ENCODE measurements at places on chromosomes 4 and X.
A peak's percentile ranks its signal among the peaks of the same experiment; 100 is the strongest.

- no peak for DNase-seq
These were observed 1.5 kb downstream of the CFAP97 start for GRCh38 chr4:185201977-185202962.

GRCh38 chrX:53284684-53285447 is 3.5 kb upstream of the IQSEC2 start:
- DNase-seq, result peak; percentile 14

- peak; percentile 81 for DNase-seq
These were observed 337.7 kb upstream of the FAM241A start for GRCh38 chr4:111807576-111807975.

DNA sequence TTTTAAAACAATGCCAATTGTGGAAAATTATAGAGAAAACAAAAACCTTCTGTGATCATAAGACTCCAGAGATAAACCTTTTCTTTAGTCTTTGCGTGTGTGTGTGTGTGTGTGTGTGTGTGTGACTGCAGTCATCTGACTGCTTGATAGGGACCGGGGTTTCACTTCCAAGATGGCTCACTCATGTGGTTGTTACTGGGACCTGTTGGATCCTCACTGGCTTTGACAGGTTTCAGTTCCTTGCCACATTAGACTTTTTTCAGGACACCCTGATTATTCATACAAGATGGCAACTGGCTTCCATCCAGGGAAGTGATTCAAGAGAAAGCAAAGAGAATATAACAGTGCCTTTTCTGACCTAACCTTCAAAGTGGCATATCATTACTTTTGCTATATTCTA is 21.9 kb upstream of the MAD2L1 start:
- no peak for DNase-seq

- no peak for DNase-seq
These were observed 132.7 kb downstream of the CPZ start for GRCh38 chr4:8725071-8725841.

GRCh38 chr4:83779103-83780052 is 243.5 kb downstream of the GPAT3 start:
- no peak for DNase-seq

DNA sequence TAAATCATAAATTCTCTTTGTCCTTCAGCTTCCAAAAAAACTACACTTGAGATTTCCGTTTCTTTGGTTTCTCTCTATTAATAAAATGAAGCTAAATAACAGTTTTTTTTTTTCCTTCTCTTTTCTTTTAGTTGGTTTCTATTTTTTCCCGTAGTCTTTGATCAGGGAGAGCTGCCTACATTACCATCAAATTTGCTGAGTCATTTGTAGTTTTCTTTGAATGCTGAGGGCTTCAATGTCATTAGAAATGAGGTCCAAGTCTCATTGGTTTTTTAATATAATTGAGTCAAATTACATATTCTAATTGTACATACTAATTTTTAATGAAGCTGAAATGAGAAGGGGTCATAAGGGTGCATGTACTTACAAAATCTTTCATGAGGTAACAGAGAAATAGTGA is 550.2 kb downstream of the GBA3 start:
- DNase-seq, result no peak

DNA sequence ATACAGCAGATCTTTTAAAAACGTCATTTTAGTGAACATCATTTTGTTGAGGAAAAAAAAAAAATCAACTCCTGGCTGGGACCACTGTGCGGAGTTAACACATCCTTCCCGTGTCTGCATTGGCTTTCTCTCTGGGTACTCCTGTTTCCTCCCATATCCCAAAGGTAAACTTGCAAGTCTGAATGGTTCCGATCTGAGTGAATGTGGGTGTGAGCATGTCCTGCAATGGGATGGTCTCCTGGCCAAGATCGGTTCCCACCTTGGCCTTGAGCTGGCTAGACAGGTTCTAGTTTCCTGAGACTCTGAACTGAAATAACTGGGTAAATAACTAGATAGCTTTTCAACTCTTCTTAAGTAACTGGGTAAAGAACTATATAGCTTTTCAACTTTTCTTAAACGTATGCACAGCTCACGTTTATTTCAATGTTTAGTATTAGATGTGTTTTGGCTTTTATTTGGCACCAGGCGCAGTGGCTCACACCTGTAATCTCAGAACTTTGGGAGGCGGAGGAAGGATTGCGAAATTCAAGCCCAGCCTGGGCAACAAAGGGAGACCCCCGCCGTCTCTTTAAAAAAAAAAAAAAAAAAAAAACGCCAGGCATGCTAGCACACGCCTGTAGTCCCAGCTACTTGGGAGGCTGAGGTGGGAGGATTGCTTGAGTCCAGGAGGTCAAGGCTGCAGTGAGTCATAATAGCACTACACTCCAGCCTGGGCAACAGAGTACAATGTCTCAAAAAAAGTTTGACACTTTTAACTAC is 14.0 kb downstream of the RBMX start:
- DNase-seq, result no peak

GRCh38 chrX:122187069-122187713 is 996.9 kb upstream of the GRIA3 start:
- DNase-seq, result no peak

GRCh38 chr4:136893573-136893972 is 638.7 kb downstream of the PCDH18 start:
- DNase-seq, result no peak

- DNase-seq, result no peak
These were observed 40.9 kb downstream of the GPR143 start for GRCh38 chrX:9724711-9725110.

DNA sequence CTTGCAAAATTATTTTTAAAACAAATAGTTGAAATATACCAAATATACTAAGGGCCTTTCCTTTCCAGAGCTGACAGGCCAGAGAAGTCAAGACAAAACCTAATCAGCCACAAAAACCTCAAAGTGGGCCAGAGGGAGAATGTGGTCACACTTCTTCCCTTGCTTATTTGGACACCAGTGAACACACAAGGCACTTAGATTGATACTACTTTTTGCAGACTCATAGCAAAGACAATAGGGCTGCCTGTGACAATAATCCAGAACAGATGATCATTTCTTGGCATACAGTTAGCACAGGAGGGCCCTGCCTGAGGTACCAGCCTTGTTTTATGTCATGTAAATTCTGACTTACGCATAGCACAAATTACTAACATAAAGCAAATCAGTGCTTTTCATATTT is 215.7 kb upstream of the NEIL3 start:
- DNase-seq, result no peak

DNA sequence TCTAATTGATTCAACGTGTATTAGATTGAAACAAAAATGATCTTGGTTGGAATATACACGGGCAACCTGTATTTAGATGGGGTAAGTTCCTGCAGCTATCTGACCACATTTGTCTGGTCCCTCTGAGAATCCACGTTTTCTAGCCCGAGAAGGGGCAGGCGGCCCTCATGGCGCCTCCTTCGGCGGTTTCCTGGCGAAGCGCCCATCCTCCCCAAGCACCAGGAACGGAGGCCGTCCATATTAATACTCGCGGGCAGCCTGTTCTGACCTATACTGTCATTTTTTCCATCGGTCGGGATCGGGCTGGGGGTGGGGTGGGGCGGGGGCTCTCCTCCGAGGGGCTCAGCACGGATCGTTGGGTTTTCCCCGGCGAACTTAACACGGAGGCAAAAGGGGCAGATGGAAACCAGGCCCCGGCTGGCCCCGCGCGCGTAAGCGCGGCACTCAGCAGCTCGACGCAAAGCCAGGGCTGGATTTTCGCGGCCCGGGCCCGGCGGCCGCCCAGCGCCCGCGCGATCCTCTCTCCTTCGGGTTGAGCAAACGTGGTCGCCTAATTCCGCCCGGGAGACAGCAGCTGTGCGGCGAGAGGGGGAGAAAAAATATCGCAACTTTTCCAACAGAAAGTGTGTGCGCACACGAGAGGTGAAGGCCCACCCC is 77.2 kb upstream of the BCOR start:
- DNase-seq, result peak; percentile 91

GRCh38 chr4:145490361-145490760 is 8.7 kb downstream of the SMAD1 start:
- no peak for DNase-seq

- no peak for DNase-seq
These were observed 1601.5 kb upstream of the PCDH10 start for GRCh38 chr4:131547506-131547981.

DNA sequence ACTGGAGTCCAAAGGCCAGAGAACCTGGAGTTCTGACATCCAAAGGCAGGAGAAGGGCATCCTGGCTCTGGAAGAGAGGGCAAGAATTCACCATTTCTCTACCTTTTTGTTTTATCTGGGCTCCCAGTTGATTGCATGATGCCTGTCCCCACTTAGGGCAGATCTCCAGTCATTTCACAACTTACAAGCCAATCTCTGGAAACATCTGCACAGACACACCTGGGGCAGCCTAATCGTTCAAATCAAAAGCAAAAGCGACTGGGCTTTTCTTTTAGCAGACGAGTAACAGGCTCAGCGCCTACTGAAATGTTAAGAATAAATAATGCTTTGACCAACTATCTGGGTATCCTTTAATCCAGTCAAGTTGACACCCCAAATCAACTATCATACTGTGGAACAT is 136.0 kb upstream of the NPY2R start:
- no peak for DNase-seq

GRCh38 chr4:182215148-182215547 is 28.1 kb upstream of the TENM3 start:
- DNase-seq, result no peak

DNA sequence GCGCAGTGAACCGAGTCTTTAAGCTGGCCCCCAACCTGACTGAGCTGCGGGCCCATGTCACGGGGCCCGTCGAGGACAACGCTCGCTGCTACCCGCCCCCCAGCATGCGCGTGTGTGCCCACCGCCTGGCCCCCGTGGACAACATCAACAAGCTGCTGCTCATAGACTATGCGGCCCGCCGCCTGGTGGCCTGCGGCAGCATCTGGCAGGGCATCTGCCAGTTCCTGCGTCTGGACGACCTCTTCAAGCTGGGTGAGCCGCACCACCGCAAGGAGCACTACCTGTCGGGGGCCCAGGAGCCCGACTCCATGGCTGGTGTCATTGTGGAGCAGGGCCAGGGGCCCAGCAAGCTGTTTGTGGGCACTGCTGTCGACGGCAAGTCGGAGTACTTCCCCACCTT is 2.2 kb downstream of the PLXNA3 start:
- peak; percentile 43 for DNase-seq

GRCh38 chrX:10171249-10171648 is 14.5 kb downstream of the CLCN4 start:
- DNase-seq, result no peak

DNA sequence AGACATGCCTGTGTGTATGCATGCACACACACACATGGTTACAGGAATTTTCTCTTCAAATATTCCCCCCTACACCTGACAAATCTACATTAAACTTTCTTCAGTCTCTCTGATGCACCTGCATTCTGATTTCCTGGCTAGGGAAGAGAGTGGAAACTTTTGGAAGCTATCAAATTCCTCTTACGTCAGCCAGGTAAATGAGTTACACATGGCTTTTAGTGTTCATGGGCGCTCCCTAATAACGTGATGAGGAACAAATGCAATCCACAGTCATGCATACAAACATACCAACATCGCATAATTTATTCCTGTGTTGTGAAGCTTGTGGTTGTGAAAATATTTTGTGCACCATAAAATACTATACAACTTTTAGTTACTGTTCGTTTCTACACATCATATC is 34.9 kb downstream of the BMP3 start:
- DNase-seq, result no peak

DNA sequence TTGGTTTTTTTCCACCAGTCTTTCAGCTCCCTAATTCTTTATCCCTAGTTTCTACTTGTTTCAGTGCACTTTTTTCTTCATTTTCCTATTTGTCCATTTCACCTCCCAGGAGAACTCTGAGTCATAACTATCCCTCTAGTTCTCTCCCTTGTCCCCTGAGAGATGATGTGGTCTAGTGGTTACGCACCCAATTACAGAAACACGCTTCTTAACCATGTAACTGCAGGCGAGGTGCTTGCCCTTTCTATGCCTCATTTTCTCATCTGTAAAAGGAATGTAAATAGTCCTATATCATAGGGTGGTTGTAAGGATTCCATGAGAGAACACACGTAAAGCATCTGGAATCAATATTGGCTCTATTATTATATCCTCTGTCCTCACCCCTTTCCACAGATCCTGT is 8.8 kb upstream of the GRPR start:
- no peak for DNase-seq

DNA sequence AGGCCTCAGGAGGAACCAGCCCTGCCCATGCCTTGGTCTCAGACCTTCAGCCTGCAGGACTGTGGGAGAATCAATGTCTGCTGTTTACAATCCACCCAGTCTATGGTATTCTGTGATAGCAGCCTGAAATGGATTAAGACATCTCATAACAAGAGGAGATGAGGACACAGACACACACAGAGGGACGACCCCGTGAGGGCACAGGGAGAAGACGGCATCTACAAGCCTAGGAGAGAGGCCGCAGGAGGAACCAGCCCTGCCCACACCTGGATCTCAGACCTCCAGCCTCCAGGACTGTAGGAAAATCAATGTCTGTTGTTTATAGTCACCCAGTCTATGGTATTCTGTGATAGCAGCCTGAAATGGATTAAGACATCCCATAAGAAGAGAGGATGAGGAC is 3.3 kb downstream of the SLC25A6 start:
- no peak for DNase-seq

GRCh38 chrX:120790552-120790951 is 85.1 kb downstream of the CT47B1 start:
- no peak for DNase-seq

DNA sequence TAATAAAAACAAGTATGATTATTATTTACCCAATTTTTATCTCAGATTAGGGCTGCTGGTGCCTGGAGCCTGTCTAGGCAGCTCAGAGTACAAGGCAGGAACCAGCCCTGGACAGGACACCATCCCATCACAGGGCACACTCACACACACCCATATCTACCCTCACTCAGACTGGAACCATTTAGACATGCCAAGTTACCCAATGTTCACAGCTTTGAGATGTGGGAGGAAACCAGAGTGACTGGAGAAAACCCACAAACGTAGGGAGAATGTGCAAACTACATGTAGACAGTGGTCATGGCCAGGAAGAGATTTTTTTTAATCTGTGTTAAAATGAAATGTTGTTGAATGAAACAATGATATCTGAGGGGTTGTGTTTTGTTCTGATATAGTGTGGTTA is 35.7 kb upstream of the ADGRA3 start:
- no peak for DNase-seq

DNA sequence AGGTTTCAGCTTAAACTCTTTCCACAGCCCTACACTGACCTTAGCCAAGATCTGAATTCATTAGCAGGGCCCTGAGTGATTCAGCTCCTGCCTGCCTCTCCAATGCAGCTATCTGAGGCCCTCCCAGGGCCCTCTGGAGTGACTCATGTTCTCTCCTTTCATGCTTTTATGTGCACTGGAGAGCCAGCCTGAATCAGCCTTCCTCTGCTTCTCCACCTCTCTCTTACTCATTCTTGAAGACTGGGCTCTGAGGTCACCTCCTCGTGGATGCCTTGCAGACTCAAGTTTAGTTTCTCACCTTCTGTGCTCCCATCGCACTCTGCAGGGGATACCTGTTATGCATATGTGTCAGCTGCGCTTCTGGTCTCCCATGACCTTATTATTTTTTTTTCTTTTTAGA is 3.1 kb upstream of the OCIAD2 start:
- no peak for DNase-seq

GRCh38 chr4:152525878-152526277 is 10.0 kb downstream of the FBXW7 start:
- no peak for DNase-seq

GRCh38 chr4:64001229-64001898 is 407.9 kb downstream of the TECRL start:
- DNase-seq, result no peak

GRCh38 chr4:75653845-75654503 is 19.2 kb downstream of the G3BP2 start:
- peak; percentile 0 for DNase-seq

- no peak for DNase-seq
These were observed 137.5 kb downstream of the ZNF674 start for GRCh38 chrX:46407753-46408130.

- DNase-seq, result no peak
These were observed 62.6 kb downstream of the NSUN7 start for GRCh38 chr4:40812386-40812785.
